ENCODE measurements at places on chromosomes 3 and 15.

GRCh38 chr15:95836536-95836935 lies 494.0 kb upstream of the NR2F2 start:
- DNase-seq: no peak

GRCh38 chr3:42081838-42082473 lies 9.2 kb upstream of the TRAK1 start:
- DNase-seq: no peak

- no peak for DNase-seq
These were observed 77.5 kb upstream of the LMOD3 start for GRCh38 chr3:69199942-69200341.

DNA sequence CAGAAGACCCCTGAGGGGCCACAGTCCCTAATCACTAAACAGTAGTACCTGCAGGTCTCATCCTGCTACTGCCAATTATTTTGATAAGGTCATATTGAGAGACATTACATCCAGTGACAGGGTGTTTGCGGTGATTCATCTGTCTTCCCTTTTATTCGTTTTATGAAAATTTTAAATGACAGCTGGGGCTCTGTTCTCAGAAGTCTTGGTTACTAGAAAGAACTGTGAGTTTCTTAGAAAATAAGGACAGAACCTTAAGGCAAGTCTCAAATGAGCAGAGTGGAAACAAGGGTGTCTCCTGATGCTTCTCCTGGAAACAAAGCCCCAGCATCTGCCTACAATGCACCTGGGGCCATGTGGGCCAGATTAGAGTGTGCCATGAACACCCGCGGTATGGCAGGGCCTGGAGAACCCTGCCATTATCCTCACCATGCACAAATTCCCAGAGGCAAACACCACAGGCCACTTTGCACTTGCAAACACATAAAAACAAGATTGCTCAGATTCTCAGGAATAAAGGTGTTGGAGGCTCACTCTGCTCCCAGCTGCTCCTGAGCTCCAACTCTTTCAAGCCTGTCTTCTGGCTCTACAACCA lies 66.3 kb upstream of the IQSEC1 start:
- peak; percentile 48 for DNase-seq

- DNase-seq: no peak
These were observed 256.1 kb upstream of the ADAMTS9 start for GRCh38 chr3:64943866-64944265.

DNA sequence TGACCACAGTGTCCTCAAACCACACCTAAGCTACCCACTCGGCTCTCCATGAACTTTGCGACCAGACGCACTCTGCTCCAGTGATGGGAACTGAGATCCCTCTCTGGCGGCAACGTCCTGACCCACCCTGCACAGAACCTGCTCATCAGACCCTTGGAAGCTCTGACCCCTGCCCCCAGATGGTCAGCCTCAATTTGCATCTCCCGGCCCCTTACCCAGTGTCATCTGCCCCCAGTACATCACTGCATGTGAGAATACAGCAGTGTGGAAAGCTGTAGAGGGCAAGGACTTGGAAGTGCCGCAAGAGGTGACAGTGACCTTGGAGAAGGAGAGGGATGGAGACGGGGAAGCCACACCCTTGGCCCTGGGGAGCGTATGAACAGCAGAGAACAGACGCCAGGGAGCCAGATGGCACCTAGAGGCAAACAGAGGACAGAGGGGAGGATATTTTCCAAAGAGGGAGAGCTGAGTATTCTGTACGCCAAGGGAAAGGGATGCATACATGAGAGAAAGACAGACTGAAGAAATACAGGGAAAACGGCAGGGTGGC lies 192.0 kb downstream of the XXYLT1 start:
- DNase-seq: no peak

- DNase-seq: peak; percentile 26
These were observed 113.1 kb downstream of the ATG7 start for GRCh38 chr3:11385326-11385725.

GRCh38 chr3:71872256-71872655 lies 87.3 kb upstream of the PROK2 start:
- DNase-seq: no peak

GRCh38 chr3:179452872-179453271 lies 1.6 kb upstream of the GNB4 start:
- no peak for DNase-seq

DNA sequence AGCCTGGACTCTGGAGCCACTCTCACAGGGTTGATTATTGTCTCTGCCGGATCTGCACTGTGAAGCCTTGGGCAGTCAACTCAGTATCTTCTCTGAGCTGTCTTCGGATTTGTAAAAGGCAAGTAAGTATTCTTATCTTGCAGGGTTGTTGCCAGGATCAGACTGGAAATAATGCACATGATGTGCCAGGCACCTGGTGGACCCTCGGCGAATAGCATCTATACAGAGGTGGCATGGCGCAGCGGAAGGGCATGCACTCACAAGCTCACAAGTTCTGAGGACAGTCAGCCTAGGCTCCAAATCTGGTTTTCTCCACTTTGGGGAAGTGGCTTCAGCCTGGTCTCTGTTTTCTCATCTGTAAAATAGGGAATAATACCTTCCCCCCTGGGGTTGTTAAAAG lies 113.9 kb downstream of the SRGAP3 start:
- DNase-seq: no peak

DNA sequence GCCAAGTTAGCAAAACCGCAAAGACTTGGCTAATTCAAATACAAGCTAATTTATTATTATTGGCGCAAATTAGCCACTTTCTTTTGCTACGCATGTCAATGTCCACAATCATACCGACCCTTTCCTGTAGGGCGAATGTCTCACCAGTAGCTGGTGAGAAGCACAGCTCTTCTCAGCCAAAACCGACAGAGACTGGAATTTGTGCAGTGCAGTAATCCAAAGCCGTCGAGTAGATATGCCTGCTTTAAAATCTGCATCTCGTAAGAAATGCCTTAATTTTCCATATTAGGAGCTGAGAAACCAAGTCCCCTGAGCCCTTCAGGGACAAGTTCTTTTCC lies 614 bp upstream of the MINDY2 start:
- peak; percentile 92 for DNase-seq
